ENCODE measurements at places on chromosomes 11 and 22.

- no peak for DNase-seq
Observed at GRCh38 chr22:50302041-50302541, 5.4 kb downstream of the PLXNB2 start.

DNA sequence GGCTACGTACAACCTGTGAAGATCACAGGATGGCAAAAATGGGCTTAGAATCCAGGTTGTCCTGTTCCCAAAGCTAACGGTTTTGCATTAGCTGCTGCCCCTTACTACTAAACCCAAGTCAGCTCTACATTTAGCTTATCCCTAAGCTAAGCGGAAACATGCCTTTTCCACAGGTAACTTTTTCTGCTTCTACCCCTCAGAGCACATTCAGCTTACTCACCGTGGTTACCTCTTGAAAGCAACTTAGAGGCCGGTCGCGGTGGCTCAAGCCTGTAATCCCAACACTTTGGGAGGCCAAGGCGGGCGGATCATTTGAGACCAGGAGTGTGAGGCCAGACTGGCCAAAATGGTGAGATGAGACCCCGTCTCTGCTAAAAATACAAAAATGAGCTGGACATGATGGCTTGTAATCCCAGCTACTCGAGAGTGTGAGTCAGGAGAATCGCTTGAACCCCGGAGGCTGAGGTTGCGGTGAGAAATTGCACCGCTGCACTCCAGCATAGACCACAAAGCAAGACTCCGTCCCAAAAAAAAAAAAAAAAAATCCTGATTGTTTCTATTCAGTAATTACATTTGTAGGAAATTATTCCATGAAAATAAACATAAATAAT lies 790 bp upstream of the TMEM41B start:
- no peak for DNase-seq

DNA sequence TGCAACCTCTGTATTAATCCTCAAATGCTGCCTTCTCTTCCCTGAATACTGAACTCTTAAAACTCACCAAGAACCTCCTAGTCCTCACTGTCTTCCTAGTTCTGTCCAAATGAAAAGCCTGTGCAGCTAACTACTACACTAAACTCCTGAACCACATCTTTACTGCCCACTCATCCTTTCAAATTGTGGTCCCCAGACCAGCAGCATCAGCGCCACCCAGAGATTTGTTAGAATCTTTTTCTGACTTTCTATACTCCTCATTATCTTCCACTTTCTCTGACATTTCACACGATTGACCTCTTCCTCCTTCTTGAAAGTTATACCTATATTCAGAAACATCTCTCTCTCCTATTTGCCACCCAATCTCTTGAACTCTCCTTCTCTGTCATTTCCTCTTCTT lies 461.3 kb downstream of the DLG2 start:
- no peak for DNase-seq

DNA sequence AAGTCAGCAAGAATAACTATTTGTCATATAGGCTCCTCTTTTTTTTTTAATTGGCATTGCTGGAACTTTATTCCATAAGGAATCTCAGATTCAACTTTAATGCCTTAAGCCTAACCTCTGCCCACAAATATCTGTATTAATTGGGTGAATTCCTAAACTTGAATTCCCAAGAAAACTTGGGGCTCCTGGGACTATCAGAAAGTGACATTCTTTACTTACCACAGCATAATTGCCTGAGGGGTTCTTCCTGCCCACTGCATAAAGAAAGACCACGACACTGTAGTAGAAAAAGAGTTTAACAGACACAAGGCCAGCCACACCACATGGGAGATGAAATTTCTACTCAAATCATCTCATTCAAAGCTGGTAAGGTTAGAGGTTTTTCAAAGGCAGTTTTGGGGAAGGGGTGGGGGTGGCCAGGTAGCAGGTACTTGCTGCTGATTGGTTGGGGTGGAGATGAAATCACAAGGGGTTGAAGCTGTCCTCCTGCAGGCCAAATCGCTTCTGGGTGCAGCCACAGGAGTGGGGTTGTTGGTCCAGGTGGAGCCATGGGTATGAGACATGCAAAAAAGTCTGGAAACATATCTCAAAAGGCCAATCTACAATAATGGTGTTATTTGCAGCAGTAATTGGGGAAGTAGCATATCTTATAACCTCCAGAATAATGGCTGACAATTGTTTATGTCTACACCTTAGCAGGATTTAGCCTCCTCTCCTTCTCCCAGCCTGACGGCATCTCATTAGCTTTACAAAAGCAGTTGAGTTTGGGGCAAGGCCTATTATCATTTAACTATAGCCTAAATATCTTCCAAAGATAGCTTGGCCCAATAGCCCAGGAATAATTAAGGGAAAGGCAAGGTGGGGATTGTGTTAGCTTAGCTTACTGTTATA lies 4.8 kb upstream of the NLRP10 start:
- DNase-seq = no peak

DNA sequence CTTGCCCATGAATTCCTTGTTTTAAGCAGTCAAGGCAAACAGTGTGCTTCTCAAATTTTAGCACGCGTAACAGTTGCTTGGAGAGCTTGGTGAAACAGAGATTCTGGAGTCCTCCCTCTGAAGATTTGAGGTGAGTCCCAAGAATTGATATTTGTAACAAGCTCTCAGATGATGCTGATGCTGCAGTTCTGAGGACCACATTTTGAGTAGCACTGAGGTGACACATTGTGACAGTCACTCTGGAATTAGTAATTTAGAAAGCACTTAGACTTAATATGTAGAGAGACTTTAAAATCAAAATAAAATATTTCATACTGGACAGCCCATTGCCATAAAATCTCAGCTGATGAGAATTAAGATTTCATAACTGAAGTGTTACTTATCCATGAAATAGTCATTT lies 38.5 kb downstream of the DNAJC24 start:
- DNase-seq = no peak

- peak; percentile 88 for DNase-seq
Observed at GRCh38 chr11:108732395-108732794, 67.5 kb downstream of the DDX10 start.
